Suppressor macrophage (primary cell): ENCODE measurements at places on chromosomes 7 and 10.

DNA sequence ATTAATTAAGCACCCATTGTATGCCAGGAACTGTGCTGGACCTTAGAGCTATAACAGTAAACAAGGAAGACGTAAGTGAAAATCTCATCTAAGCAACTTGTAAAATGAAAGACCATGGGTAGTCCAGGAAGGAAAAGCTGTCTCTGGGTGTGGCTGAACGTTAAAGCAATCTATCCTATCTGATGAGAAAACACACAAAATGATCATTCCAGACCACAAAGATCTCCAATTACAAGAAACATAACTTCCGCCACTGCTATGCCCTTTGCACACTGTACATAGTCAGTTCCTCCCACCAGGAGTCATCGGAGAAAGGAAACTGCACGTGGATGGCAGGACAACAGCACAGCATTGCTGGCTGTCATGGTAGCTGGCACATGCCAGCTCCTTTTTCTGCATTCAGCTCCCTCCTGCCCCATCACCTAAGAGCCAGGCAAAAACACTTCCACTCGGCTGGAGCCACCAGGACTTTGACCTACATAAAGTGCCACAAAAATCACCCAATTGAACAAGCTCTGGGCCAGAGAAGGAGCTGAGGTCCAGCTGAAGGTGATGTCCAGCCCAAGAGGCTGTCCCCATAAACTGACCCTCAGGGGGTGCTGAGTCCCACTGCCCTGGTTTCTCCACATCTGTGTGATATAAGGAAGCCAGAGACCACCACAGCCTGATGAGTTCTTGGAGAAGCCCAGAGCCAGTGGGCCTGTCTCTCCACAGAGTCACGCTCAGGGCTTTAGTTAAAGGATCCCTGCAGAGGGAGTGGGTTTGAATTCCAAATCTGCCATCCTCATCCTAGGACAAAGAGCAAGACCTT is 56.4 kb downstream of the STEAP1B start:
- peak; percentile 26 for DNase-seq

DNA sequence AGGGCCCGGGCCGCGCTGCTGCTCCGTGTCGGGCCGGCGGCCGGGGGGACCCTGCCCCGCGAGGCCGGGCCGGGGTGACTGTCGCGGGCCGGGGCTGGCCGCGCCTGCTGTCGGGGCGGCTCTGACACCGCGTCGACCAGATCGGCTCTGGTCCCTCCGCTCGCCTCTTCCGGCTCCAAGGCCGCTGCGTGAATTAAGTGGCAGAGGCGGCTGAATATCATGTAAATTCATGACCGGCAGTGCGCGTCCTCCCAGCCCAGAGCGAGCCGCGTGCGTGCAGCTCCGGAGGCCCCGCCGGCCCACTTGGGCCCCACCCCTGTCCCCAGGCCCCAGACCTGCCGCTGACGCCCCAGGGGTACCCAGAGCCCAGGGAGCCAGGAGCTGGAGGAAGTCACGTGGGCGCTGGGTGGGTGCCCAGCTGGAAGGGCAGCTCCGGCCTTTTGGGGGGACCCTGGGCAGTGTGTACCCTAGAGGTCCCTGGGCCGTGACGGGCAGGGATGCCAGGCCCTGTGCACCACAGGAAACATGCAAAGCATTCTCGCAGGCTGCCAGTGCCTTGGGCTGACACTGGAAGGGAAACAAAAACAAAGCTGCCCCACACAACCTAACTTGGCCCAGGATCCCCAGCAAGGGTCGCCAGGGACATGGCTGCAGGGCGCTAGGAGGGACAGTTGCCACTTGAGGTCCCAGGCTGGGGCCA is 584.0 kb upstream of the MKI67 start:
- no peak for DNase-seq

- no peak for DNase-seq
Observed at GRCh38 chr10:15781381-15781960, 61.7 kb upstream of the ITGA8 start.

DNA sequence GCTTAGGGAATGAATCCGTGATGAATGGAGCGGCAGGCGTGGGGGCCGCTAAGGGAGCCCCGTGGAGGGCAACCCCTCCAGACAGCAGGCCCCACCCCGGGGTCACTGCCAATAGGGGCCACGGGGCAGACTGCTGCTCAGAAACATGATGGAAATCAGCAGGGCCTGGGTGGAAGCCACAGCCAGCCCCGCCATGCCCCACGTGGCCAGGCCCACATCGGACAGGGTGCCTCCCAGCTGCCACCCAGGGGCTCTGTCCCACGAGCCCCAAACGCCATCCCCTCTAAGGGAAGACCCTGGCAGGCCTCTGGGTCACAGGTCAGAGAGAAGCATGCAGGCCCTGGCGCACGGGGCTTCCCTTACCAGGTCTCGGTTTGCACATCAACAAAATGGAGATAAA is 28.4 kb downstream of the TNRC18 start:
- DNase-seq, result no peak

DNA sequence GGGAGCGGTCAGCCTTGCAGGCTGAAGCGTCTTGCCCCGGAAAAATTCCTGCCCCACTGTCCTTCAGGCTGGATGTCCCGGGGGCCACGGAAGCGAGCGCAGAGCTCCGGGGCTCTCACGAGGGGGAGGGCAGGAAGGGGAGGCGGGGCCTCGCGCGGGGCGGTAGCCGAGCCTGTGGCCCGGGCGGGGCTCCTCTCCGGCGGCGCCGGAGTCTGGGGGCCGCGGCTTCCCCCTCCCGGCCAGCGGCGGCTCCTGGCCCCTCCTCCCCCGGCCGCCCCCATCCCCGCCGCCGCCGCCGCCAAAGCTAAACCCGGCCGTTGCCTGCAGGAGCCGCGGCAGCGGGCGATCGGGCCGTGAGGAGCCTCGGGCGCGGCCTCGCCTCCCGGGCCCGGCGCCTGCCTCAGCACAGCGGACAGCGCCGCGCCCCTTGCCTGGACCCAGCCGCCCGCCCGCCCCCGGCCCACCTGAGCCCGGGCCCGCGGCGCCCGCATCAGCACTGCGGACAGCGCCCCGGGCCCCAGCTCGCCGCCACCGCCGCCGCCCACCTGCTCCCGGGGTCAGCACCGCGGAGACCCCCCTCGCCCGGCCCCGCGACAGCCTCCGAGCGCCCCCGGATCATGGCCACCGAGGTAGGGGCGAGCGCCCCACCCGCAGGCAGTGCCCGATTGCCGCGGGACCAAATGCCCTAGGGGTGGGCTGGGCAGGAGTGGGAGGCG is at the start of gene GOLGA7B:
GOLGA7B (plus strand) TSS at position 157 of the 716 bp plus-strand sequence; CDS start at position 618, 461 bp downstream.
- DNase-seq, result peak; percentile 44

DNA sequence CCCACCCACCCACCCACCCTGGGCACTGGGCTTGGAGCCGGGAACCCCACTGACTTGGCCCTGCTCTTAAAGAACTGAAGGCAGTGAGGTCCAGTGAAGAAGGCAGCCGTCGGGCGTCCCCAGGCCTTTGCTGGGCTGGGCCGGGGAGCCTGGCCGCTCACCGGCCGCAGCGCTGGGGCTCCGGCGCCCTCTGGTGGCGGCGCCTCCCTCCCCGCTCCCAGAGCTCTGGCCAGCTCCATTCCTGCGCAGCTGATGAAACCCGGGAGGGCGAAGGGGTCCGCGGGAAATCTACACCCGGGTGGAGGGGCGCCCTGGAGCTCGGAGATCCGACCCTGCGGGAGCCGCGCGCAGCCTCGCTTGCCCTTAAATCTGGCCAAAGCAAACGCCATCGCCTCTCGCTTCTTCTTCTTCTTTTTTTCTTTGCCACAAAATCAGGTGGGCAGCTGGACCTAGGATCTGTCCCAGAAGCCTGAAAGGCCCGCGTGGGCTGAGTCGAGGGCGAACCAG is 1.7 kb upstream of the CXCL12 start:
- peak; percentile 80 for DNase-seq

GRCh38 chr7:20193242-20193777 is 23.9 kb downstream of the MACC1 start:
- DNase-seq, result peak; percentile 72

- no peak for DNase-seq
Observed at GRCh38 chr10:59971915-59972314, 65.6 kb upstream of the CCDC6 start.

- DNase-seq, result no peak
Observed at GRCh38 chr10:71564194-71564820, 155.3 kb downstream of the C10orf105 start.

DNA sequence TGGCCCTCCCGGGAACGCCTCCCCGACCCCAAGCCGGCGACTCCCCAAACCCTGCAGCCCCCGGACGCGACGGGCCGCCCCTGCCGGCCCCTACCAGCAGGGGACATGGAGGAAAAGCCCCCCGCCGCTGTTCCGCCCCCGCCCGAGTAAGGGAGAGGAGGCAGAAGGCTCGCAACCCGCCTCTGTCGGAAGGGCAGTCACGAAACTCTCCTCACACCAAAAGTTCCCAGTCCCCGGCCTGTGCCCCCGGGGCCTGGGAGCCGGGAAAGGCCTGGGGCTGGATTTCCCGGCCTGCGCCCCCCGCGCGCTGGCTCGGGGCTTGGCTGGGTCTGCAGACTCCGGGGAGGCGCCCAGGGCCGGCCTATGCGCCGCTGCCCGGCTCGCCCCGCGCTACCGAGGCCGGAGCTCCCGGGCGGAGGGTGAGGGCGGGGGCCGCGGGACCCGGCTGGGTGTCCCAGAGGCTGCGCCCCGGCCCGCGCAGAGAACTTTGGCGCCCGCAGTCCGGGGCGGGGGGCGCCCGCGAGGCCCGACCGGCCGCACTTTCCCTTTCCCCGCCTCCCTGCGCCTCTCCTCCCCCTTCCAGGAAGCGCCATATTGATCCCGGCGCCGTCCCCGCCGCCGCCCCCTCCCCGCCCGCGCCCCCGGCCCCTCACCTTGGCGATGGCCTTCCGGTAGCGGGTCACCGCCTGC is 728 bp downstream of the PARD3 start:
- no peak for DNase-seq

GRCh38 chr7:18637516-18637915 is 142.0 kb downstream of the HDAC9 start:
- DNase-seq, result no peak

DNA sequence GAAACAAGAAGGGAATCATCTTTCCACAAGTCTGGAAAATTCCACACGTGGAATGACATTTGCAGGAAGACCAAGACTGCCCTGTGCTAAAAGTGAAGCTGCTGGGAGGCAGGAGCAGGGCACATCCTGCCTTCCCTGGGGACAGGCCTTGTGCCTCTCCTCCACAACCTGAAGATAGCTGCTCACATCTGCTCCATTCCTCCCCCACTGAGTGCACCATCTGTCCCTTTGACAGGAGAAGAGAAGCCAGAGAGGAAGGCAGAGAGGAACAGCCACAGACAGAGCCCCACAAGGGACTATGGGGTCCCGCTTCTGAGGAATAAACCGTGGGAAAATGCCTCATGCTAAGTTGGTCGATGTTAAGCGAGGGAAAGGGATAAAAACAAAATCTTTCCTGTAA is 15.9 kb upstream of the FAM171A1 start:
- DNase-seq, result no peak

DNA sequence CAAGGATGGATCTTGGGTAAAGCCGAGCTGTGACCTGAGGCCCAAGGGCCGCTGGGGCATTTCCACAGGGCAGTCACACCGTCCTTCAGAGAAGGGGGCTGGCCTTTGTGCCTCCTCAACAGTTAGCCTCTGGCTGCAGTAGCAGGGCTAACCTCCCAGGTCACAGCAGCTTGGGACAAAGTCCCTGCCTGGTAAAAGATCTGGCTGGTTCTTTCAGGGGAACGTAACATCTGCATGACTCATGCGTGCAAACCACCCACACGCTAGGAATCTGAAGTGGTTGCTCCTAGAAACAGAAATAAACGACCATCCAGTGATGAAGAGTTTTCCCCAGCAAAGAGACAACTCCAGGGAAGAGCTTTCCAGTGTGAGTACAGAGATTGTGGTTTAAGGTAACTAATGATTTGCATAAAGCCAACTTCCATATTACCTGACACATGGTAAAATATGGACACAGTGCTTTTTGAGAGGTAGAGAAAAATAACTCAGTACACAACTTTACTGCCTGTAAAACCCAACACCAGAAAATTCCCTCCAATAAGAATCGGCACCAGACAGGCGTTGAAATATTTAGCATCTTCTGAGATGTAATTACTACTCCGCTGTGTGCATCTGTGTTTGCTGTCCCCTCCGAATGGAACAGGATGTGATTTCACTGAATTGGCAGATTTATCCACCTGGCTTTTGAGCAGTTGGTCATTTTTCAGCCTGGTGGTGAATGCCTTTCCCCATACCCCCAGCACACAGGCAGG is 84.9 kb upstream of the ADRB1 start:
- DNase-seq, result peak; percentile 38

DNA sequence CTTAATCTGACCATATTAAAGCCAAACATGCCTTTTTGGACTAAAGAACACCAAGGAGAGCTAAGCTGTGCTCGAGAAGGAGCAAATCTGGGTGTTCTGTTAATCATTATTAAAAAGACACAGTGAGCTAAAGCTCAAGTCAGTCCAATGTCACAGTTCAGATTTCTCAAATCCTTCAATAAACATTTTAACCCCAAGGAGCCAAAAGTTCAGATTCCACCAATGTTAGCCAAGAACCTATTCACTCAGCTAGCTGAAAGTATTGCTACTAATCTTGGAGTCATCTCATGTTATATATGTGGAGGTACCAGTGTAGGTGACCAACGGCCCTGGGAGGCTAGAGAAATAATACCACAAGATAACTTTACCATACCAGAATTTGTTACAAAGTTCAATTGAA is 14.5 kb upstream of the ZNF33B start:
- no peak for DNase-seq

DNA sequence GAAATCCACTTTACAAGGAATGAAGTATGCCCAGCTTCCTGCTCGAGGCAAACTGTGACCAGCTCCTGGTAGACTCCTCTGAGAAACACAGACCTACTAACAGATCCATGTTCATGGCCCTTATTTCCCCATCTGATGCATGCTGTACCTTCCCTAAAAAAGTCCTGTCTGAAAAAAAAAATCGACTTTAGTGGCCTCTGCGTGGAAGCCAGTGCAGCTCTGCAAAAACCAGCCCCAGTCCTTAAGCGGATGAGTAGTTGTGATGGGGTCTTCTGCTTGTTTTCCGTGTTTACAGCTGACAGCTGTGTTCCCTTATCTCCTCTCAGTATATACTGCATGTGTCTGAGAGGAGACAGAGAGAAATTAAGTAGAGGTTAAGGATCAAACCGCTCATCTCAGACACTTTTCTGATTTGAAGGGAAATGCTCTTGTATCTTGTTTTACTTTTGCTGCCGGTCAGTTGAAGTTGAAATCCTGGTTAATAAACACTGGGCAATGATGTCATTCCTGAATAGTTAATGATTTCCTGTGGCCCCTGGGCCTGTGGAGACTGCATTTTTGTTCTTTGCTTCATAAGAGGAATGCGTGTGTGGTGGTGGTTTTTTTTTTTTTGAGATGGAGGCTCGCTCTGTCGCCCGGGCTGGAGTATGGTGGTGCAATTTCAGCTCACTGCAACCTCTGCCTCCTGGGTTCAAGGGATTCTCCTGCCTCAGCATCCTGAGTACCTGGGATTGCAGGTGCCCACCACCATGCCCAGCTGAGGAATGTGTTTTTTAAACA is 67.6 kb downstream of the DOCK1 start:
- DNase-seq, result no peak

GRCh38 chr7:55438085-55438756 is 73.1 kb downstream of the LANCL2 start:
- no peak for DNase-seq

GRCh38 chr10:123562387-123562786 is 103.8 kb upstream of the GPR26 start:
- DNase-seq, result no peak

DNA sequence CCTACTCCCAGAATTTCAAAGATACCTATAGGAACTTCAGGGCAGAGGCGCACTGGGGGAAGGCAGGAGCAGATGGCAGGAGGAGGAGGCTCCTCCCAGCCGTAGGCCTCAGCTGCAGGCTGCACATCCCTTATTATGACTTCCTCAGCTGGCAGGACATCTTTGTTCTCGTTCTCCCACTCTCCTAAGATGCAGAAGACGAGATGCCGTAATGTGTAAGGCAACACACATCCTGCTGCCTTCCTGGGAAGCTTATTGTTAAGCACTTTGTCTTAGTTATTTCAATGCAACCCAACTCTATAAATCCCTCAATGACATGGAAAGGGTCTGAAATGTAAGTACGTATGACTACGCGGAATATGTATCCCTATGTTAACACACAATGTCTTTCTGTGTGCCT is 599.8 kb upstream of the MGMT start:
- DNase-seq, result no peak
